ENCODE measurements at places on chromosomes 2 and 18. TPM values are rescaled to one million over a fixed set of nuclear protein-coding genes. Genes with fewer than 3 reads are reported as not detected.
A peak's percentile ranks its signal among the peaks of the same experiment; 100 is the strongest.

Gene MLPH
- total RNA-seq, result not detected

Gene TMEM200C
- total RNA-seq, result not detected

Gene STK39
- total RNA-seq, result 27.1 TPM

Gene CABYR
- total RNA-seq, result 1.6 TPM

Gene MEIS1
- not detected for total RNA-seq

Gene DAW1
- not detected for total RNA-seq

Gene CCDC141
- total RNA-seq, result 4.8 TPM

Gene KLHL14
- 0.20 TPM for total RNA-seq

Gene GALR1
- not detected for total RNA-seq

DNA sequence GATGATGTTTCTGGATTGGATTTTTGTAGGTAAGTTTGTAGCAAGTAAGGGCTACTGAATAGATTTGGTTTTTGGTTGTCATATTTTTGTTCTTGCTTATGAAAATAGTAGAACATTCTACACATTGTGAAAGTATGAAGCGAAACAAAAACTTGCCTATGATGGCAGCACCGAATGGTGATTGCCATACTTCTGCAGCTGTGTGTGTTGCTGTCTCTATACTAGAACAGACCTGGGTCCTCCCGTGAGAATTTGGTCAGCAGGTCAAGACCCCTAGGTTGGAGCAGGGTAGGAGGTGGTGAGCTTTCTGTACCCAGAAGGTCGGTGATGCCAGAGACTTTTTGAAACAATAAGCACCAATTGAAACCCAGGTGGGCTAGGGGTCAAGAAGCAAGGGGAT is 322.6 kb downstream of the PRKCE start:
- DNase-seq, result no peak
- H3K27ac ChIP-seq, result no peak overlapping the region
- no peaks in the 10 kb centered on the region for H3K36me3 ChIP-seq

DNA sequence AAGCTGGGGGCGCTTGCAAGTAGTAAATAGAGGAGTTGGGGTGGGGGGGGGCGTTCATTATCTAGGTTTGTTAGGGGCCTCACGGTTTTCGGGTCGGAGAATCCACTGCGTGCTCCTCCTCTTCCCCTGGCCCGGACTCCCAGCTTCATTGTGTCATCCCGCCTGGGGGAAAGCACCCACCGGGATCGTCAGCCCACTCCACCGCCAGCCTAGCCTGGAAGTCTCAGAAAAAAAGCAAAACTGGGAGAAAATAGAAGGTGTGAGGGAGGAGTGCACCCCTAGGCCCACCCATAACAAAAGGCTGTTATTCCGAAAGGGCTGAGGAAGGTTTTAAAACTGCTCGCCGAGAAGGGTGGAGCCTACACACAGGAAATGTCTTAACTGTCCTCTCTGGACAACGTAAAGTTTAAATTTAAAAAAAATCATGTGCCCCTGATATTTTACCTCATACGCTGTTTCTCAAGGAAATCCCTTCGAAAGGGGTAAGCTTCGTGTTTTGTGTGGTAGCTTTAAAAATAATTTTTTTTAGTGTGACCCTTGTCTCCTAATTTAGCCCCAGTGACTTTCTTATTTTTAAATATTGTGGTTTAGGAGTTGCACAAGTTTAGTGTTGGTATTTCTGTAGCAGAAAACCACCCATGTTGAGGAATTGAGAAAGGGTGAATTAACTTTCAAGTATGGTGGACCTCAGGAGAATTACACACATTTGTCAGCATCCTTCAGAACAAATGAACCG is 104.2 kb downstream of the SPTBN1 start:
- peak overlapping the region; percentile 90 for H3K4me3 ChIP-seq
- no peaks in the 10 kb centered on the region for H3K27me3 ChIP-seq
- H3K36me3 ChIP-seq, result peaks cover 21% of the 10 kb centered on the region

- no peaks in the 10 kb centered on the region for H3K4me1 ChIP-seq
- peaks cover 11% of the 10 kb centered on the region for H3K36me3 ChIP-seq
- no peak for DNase-seq
- no peaks in the 10 kb centered on the region for H3K27me3 ChIP-seq
- H3K27ac ChIP-seq, result no peak overlapping the region
Observed at GRCh38 chr2:233542507-233542906, 24.1 kb downstream of the USP40 start.

DNA sequence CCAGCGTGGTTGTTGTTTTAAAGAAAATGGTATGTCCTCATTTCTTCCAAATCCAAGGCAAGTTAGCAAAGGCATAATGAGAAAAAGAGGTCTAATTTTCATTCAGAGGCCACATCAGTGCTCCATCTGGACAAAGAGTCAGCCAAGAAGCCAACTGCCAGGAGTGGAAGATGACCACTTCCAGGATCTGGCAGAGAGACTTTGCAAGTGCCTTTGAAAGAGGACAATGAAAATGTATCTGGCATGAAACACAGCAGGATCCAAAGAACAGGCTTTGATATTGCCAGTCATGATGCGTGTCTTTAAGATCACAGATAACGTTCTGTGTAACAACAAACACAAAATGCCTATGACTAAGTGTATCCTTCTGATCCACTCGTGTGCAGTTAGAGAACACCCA is 82.8 kb downstream of the AFF3 start:
- H3K4me3 ChIP-seq, result no peak overlapping the region
- no peaks in the 10 kb centered on the region for H3K36me3 ChIP-seq
- peaks cover 5% of the 10 kb centered on the region for H3K27me3 ChIP-seq
- no peak for DNase-seq
- H3K4me1 ChIP-seq, result peaks cover 9% of the 10 kb centered on the region

DNA sequence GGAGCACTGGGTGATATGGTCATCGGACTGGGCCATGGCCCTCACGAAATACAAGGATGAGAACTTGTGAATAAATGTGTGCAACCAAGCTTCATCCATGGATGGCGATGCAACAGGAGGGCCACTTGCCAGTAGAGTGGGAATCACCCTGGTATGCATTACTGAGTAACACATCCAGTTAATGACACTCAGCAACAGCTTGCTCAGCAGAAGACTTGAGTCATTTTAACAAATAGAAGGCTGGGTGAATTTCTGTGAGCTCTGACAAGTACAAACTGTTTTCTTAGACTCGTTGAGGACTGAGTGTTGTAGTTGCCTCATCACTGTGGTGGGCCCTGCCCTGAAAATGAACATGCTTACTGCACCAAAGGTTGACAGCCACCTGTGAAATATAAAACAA is 221.6 kb downstream of the NCKAP5 start:
- H3K4me3 ChIP-seq, result no peak overlapping the region
- no peak for DNase-seq
- no peaks in the 10 kb centered on the region for H3K4me1 ChIP-seq
- no peaks in the 10 kb centered on the region for H3K27me3 ChIP-seq
- no peak overlapping the region for H3K27ac ChIP-seq

GRCh38 chr2:7961550-7961949 is 720.3 kb upstream of the ID2 start:
- H3K4me3 ChIP-seq, result no peak overlapping the region
- no peaks in the 10 kb centered on the region for H3K27me3 ChIP-seq
- no peak for DNase-seq

DNA sequence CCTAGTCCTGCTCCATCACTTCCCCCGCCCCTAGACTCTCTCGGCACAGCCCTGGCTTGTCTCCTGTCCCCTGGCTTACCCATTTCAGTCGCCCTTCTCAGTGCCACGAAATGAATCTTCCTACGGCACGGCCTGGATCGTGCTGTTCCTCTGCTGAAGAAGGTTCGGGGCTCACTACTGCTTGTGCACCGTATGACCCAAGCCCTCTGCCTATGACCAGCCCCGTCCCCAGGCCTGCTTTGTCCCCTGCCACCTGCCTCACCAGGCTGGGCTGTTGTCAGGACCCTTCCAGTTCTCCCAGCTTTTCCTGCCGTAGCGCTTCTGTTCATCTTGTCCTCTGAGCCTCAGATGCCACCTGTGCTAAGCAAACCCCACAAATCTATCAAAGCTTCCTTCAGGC is 13.9 kb downstream of the CHMP1B start:
- H3K27me3 ChIP-seq, result no peaks in the 10 kb centered on the region
- peaks cover 3% of the 10 kb centered on the region for H3K4me1 ChIP-seq
- no peak for DNase-seq
- no peaks in the 10 kb centered on the region for H3K36me3 ChIP-seq
- no peak overlapping the region for H3K4me3 ChIP-seq
- no peak overlapping the region for H3K27ac ChIP-seq

- no peak overlapping the region for H3K27ac ChIP-seq
- H3K4me1 ChIP-seq, result peaks cover 7% of the 10 kb centered on the region
- no peak for DNase-seq
- peaks cover under 1% of the 10 kb centered on the region for H3K36me3 ChIP-seq
- no peak overlapping the region for H3K4me3 ChIP-seq
- H3K27me3 ChIP-seq, result no peaks in the 10 kb centered on the region
Observed at GRCh38 chr18:36086186-36086585, 18.8 kb upstream of the RPRD1A start.

DNA sequence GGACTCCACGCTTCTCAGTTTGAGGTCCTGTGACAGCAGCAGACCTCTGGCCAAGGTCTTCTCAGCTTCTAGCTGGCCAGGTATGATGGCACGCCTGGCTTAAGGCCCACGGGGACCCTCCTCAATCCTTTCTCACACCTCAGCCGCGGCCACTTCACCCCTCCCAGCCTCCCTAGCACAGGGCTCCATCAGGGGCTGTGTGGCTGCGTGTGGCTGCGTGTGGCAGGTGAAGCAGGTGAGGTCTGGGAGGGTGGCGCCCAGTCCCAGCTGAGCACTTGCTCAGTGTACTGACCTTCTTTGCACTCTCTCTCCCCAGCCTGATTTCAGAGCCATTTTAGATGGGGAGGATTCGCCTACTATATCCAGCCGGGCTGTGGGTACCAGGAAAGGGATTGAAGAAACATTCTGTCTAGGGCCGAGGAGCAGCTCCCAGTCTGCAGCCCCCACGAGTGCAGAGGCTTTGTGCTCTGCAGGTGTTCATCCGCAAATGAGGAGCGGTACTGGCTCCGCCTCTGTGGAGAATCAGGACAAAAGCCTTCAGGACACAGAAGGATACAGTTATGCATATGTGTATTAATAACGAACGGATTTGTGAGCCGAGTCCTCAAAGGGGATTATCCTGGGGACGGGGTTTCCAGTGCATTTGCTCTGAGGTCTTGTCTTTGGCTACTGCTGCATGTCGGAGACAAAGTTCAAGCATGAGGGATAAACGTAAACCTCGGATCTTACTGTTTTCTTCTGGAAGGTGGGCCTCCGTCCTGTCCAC is 236.9 kb upstream of the RAB6C start:
- no peaks in the 10 kb centered on the region for H3K27me3 ChIP-seq
- H3K4me3 ChIP-seq, result no peak overlapping the region
- DNase-seq, result no peak
- no peak overlapping the region for H3K27ac ChIP-seq

- H3K36me3 ChIP-seq, result no peaks in the 10 kb centered on the region
- no peak for DNase-seq
- no peaks in the 10 kb centered on the region for H3K27me3 ChIP-seq
- H3K27ac ChIP-seq, result no peak overlapping the region
Observed at GRCh38 chr2:15651367-15651727, 59.7 kb downstream of the DDX1 start.

DNA sequence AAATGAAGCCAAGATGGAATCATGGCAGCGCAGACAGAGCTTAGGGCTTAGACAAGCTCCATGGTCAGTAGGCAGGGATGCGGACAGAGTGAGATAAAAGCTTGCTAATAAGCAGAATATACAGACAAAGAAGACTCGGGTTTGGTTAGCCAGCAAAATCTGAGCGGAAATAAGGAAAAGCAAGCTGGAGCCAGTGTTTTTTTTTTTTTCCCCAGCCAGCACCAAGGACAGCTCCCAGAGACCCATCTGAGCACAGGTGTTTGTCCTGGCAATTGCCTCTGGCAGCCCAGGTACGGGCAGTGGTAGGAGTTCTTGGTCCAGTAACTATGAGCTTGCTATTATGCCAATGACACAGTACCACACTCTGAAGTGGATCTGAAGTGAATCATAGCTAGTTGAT is 187.6 kb downstream of the ADCYAP1 start:
- no peaks in the 10 kb centered on the region for H3K27me3 ChIP-seq
- no peak overlapping the region for H3K27ac ChIP-seq
- no peaks in the 10 kb centered on the region for H3K4me1 ChIP-seq

GRCh38 chr2:238988752-238989151 is 140.9 kb downstream of the TWIST2 start:
- no peak overlapping the region for H3K4me3 ChIP-seq
- no peaks in the 10 kb centered on the region for H3K36me3 ChIP-seq
- no peaks in the 10 kb centered on the region for H3K27me3 ChIP-seq
- no peaks in the 10 kb centered on the region for H3K4me1 ChIP-seq
- DNase-seq, result no peak

DNA sequence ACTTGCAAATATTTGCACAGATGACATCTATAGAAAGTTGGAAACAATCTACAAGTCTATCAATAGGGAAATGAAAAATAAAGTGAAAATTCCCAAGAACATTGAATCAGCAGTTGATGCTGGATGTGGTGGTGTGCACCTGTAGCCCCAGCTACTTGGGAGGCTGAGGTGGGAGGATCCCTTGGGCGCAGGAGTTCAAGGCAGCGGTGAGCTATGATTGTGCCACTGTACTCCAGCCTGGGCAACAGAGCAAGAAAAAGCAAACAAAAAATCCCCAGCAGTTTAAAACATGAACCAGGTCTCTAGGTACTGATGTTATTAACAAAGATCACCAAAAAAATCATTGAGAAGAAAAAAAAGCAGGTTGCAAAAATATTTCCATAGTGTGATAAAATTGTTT is 15.4 kb upstream of the NDUFV2 start:
- peaks cover 51% of the 10 kb centered on the region for H3K4me1 ChIP-seq
- peak overlapping the region; percentile 38 for H3K27ac ChIP-seq
- peaks cover 11% of the 10 kb centered on the region for H3K36me3 ChIP-seq
- no peak for DNase-seq
- H3K4me3 ChIP-seq, result no peak overlapping the region

- peaks cover 11% of the 10 kb centered on the region for H3K27me3 ChIP-seq
- peaks cover 25% of the 10 kb centered on the region for H3K4me1 ChIP-seq
- peaks cover 2% of the 10 kb centered on the region for H3K36me3 ChIP-seq
- no peak overlapping the region for H3K27ac ChIP-seq
- no peak for DNase-seq
Observed at GRCh38 chr2:45648636-45649035, 2.8 kb upstream of the PRKCE start.

GRCh38 chr18:24790347-24790746 is 329.9 kb downstream of the HRH4 start:
- DNase-seq, result no peak
- H3K36me3 ChIP-seq, result no peaks in the 10 kb centered on the region
- no peaks in the 10 kb centered on the region for H3K4me1 ChIP-seq
- no peak overlapping the region for H3K27ac ChIP-seq

GRCh38 chr2:8803658-8804379 is 33.6 kb downstream of the KIDINS220 start:
- peak; percentile 48 for DNase-seq
- H3K27me3 ChIP-seq, result no peaks in the 10 kb centered on the region
- peaks cover 41% of the 10 kb centered on the region for H3K36me3 ChIP-seq

Measured in activated naive CD8-positive, alpha-beta T cell treated with anti-CD3 and anti-CD28 coated beads for 36 hours (primary cell).